ENCODE measurements at places on chromosomes 16 and 17.

GRCh38 chr16:52051414-52052172 is 495.4 kb downstream of the TOX3 start:
- DNase-seq: no peak

GRCh38 chr16:57475711-57476339 is 10.5 kb downstream of the DOK4 start:
- DNase-seq: no peak

DNA sequence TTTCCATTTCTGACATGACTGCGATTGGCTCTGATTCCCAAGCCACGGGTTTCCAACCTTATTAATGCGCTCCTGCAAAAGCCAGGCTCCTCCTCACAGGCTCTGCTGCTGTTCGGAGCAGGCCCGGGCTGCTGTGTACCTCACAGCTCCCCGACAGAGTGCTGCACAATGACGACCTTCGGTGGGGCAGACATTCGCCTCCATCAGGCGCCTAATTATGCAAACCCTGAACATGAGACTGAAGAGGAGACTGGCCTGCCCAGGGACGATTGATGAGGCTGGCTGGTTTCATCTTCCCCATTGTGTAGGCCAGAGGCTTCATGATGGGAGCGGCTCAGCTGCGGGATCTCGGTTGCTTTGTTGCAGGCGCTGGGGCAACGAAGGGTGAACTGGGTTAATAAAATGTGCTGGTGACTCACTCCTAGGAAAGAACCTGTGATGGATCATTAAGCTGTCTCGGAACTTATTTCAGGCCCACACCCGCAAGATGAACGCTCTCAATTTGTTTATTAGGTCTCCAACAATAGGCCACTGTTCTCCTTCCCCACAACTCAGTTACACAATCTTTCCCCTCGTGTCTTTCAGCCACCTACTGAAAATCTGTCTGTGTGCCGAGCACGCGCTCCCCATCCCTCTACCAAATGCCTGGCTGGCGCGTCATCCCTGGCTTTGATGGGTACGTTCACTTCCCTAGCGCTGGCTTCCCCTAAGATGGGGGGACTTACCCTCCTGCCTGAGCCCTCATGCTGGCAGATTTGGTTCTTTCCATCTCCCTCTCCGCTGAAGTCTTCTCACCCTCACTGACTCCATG is 27.2 kb upstream of the TOB1 start:
- DNase-seq: no peak

DNA sequence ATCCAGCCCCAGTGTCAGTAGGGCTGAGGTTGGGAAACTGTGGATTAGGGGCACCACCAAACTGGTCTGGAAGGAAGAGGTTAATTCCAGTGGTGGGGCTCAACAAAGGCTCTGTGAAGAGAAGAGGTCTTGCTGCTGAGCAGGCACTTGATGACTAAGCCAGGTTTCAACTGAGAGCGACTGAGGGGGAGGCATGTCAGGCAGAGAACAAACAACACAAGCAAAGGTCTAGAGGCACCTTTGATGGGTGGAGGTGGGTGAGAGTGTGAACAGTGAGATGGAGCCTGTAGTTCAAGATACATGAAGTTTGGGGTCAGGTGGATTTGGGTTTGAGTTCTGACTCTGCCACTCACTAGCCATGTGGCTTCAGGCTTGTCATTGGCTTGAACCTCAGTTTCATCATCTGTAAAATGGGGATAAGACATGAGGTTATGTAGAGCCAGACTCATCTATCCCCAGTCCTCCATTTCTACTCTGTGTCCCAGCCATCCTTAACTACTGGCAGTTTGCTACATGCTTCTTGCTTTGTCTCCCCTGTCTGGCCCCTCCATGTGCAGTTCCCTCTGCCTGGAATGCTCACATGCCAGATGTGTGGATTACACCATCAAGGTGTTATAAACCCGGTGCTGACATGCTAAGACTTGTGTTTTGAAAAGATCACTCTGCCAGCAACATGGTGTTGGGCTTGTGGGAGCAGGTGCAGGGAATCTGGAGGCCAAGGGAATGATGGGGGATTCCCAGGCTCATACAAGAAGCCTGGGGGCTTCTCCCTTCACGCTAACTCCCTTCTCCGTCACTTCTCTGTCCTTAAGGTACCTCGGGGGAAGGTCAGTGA is 3.0 kb upstream of the RMI2 start:
- no peak for DNase-seq

GRCh38 chr17:49370971-49371834 is 9.2 kb upstream of the ZNF652 start:
- DNase-seq: no peak

- no peak for DNase-seq
Observed at GRCh38 chr16:59993101-59993500, 1259.0 kb upstream of the GOT2 start.

GRCh38 chr16:87199901-87200300 is 117.3 kb downstream of the C16orf95 start:
- DNase-seq: no peak

DNA sequence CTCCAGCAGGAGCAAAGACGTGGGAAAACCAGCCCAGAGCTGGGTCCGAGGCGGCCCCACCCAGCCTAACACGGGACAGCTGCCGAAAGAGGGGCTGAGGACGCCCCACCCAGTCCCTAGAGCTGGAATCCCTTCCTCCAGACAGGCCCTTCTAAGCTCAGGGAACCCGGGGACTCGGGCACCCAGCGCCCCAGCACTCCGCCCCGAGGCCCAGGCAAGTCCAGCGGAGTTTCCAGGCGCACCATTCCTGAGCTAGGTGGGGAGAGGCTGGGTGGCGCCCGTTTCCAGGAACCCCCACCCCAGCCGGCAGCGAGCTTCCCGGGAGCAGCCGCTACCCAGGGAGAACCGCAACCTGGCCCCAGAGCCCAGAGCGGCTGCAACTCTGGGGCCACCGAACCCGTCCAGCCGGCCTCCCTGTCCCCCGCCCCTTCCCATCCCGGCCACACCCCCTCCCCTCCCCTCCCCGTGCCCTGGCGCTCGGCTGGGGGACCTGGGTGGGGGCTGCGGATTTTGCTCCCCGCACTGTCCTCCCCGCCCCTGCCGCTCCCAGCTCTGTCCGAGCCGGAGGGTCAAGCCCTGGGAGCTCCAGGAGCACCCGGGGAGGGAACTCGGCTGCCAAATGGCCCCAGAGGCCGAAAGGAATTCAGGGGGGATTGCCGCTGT is 536 bp downstream of the TMC6 start:
- DNase-seq: no peak

GRCh38 chr17:68792042-68792685 is 163.0 kb downstream of the ABCA8 start:
- DNase-seq: no peak

GRCh38 chr17:45702666-45703266 is 81.4 kb upstream of the CRHR1 start:
- no peak for DNase-seq

GRCh38 chr17:80277751-80278671 is 17.4 kb downstream of the RNF213 start:
- no peak for DNase-seq

DNA sequence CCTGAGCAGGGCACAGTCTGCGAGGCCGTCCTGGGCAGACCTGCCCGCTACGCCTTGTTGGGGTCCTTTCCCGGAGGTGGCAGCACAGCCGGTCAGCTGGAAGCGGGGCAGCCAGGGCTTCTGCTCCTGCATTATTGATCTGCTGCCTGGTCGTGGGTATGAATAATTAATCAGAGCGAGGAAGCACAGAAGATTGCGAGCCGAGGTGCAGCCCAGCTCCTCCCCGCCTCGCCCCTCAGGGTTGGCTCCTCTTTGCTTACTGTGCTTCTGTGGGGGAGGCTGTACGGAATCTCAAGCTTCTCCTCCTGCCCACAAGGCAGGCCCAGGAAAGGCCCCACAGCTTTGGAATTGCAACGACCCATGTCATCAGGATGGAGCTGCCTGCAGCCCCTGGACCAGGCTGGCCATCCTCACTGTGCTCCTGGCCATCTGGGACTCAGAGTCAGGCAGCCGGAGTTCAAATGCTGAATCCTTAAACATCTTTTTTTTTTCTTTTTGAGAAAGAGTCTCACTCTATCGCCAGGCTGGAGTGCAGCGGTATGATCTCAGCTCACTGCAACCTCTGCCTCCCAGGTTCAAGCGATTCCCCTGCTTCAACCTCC is 25.6 kb downstream of the TRARG1 start:
- no peak for DNase-seq

- DNase-seq: no peak
Observed at GRCh38 chr17:67218385-67218950, 26.5 kb downstream of the HELZ start.

DNA sequence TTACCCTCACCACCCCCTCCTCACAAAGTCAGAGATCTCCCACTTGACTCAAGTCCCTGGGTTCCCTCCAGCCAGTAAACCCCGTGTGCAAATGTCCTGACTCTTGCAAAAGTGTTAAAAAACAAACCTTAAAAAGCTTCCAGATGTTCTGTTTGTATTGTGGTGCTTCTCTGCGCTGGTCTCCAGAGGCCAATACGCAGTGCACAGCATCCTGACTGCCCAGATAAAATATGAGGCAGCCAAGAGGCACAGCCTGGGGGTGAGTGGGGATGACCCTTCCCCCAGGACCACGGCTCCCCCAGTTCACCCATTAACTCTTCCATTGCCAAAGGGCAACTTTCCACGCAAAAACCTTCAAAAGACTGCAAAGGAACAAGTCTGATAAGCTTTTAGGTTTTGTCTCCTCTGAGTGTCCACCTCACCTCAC is 291.8 kb downstream of the SOX9 start:
- no peak for DNase-seq

DNA sequence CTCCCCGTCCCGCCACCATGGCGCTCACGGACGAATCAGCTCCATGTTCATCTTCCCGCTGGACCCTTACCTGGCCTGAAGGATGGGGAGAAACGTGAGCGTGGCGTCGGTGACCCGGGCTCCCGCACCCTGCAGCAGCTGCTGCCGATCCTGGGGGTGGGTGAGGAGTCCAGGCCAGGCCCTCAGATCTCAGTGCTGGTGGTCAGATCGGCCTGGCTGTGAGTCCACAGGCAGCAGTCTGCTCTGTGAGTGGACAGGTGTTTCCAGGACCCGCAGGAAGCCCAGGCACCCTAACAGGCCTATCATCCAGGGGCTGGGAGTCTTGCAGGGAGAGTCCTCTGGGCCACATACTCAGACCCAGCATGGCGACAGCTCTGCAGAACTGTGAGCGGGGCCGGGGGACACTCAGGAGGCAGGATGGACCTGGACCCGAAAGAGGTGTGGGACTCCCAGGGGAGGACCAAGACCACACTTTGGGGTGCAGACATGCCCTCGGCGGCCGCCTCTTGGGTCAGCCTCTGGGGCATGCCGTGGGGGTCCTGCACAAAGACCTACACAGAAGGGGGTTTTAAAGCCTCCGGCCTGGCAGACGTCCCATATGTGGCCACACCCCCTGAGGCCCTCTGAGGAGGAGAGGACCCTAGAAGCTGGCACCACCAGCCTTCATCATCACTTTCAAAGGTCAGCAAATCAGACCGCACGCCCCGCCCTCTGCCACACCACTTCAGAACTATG is 27.2 kb upstream of the ZNF469 start:
- DNase-seq: no peak

DNA sequence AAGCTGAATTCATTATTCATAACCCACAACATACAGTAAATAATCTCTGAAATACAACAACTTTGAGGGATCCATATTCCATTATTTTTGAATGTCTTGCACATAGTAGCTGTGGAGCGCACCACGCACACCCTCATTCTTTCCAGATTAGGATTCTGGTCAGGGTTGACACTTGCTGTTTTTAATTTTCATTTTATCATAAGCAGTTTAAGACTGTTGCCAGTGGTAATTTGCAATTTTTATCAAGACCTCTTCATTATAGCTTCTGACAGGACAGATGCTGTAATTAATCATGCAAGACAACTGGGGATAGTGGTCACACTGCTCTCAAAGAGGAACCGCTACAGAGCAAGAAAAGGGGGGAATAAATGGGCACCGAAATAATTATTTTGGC is 109.7 kb downstream of the TOX3 start:
- no peak for DNase-seq

GRCh38 chr17:35449371-35449931 is 885 bp upstream of the SLFN13 start:
- DNase-seq: no peak

- peak; percentile 43 for DNase-seq
Observed at GRCh38 chr17:59607817-59608403, 11.8 kb upstream of the CLTC start.

GRCh38 chr16:10569621-10570020 is 10.8 kb downstream of the EMP2 start:
- no peak for DNase-seq

DNA sequence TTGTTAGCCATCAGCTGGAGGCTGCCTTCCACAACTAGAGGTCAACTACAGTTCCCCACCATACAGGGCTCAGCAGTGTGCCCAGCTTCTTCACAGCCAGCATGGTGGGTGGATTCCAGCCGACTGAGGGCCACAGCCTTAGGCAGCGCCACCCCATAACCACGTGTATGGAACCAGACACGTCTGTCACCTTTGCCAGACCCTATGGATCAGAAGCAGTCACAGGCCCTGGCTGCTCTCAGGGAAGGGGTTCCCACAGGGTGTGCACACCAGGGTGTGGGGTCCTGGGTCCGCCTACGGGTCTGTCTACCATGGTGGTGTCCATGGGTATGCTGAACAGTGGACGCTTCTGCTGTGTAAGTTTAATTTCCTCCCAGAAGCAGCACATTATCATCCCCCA is 265.0 kb upstream of the FOXF1 start:
- no peak for DNase-seq

GRCh38 chr16:56614549-56614991 is 6.2 kb downstream of the MT2A start:
- no peak for DNase-seq

- DNase-seq: peak; percentile 56
Observed at GRCh38 chr17:74566132-74566753, 1.1 kb downstream of the CD300H start.

- DNase-seq: no peak
Observed at GRCh38 chr16:50102051-50102746, 36.4 kb downstream of the HEATR3 start.

GRCh38 chr17:14044702-14045101 is 24.6 kb upstream of the COX10 start:
- DNase-seq: no peak

GRCh38 chr17:38512473-38513058 is 84.3 kb downstream of the ARHGAP23 start:
- no peak for DNase-seq

DNA sequence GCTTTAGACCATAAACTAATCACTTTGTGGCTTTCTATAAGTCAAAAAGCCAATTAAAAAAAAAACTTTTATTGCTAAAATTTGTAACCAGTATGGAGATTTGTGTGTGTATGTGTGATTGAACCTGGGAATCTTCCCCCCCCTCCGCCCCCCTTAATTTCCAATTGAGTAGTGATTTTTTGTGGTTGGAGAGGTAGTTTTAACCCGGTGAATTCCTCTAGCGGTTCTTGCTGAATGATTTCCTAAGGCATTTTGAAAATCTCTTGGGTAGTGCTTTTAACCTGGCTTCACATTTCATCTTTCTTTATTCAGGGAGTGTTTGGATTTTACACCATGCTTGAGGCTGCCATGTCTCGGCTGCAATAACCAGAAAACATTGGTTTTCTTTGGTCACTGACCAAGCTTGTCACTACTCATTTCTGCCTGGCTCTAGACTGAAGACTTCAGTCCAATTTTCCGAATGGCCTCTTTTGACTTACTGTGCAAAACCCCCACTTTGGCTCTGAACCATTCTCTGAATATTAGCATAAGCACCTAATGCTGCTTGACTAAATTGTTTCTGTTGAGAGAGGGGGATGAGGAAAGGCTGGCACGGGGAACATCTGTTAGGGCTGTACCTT is 35.6 kb downstream of the PRKCA start:
- no peak for DNase-seq

All from NCI-H1694 (cell line).